ENCODE measurements at places on chromosomes 7 and 10.

DNA sequence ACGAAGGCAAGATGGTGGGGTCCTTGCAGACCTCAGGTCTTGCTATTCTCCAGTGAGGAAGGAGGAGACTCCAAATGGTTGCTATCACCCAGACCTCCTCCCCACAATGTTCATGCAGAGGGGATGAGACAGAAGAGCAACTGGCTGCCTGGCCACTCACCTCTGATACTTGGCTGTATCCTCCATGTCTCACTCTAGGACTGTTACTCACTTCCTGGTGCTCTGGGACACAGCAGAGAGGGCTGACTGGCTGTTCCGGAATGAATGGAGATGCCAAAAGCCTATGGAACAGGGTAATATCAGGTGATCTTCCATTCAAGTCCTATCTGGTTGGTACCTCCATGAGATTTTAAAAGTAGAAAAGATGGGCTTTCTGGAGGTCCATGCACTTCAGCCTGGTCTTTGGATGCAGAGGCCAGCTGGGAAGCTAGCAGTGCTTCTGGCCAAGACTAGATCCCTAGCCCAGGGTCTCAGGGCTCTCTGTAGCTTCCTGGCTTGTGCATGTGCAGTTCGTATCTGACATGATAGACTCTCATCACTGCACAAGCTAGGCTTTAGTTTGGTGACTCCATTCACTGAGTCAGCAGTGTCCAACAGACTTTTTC is 27.0 kb upstream of the ABI1 start:
- DNase-seq: no peak

GRCh38 chr7:23196306-23196705 is 14.5 kb downstream of the NUP42 start:
- DNase-seq: no peak

GRCh38 chr10:88028654-88029053 is 165.2 kb downstream of the PTEN start:
- no peak for DNase-seq

DNA sequence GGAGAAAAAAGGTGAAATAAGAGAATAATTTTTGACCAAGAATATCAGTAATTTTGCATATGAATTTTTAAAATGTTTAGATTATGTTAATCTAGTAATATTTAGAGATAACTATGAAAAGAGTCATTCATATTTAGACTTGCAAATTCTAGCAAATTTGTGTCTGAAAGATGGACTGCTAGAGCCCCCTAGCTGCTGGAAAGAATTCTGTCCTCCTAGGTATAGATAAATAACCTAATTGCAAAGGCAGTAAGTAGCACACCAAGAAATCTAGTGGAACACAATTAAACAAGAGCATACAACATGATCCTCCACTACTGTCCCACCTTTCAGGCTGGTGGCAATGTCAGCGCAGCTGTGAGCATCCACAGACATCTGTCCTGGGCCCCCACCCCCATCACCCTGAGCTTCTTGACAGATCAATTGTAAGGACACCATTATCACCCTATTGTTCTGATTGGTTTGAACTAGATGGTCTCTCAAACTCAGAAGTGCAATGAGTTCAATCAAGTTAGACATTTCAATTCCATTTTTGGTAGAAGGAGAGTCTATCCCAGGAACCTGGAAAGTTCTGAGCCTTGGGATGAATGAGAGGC is 15.0 kb upstream of the GFRA1 start:
- no peak for DNase-seq

GRCh38 chr10:29083096-29083495 is 205.8 kb upstream of the LYZL1 start:
- no peak for DNase-seq

DNA sequence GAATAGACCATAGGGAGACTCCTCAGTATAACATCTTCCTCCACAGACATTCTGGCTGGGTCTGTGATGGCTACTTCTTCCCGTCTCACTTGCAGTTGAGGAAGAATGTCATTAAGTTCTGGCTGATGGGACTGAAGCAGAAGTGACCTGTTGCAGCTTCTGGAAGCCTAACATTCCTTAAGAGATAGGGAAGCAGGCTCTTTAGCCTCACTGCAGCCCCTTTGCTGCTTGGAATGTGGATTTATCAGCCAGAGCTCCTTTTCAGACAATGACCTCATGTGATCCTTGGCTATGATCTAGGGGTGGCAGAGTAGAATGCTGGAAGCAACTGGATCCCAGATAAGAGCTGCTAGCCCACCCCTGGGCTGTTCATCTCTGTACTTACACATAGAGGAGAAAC is 142.5 kb downstream of the RNF216 start:
- DNase-seq: no peak

GRCh38 chr7:118183428-118183785 is 557 bp upstream of the LSM8 start:
- DNase-seq: no peak

GRCh38 chr10:118950997-118951637 is 78.4 kb upstream of the NANOS1 start:
- DNase-seq: no peak

DNA sequence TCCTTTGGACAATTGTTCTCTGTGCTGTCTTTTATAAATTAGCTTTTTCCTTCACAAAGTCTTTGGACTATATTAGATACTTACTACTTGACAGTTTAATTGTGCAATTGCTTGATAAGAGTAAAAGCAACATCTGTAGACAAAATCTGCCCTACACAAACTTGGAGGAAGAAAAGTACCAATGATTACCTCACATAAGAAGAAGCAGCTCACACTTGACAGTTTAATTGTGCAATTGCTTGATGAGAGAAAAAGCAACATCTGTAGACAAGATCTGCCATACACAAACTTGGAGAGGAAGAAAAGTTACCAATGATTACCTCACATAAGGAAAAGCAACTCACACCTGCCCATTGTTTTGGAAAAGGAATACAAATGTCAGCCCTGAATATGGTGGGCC is 17.1 kb upstream of the SCIN start:
- no peak for DNase-seq

DNA sequence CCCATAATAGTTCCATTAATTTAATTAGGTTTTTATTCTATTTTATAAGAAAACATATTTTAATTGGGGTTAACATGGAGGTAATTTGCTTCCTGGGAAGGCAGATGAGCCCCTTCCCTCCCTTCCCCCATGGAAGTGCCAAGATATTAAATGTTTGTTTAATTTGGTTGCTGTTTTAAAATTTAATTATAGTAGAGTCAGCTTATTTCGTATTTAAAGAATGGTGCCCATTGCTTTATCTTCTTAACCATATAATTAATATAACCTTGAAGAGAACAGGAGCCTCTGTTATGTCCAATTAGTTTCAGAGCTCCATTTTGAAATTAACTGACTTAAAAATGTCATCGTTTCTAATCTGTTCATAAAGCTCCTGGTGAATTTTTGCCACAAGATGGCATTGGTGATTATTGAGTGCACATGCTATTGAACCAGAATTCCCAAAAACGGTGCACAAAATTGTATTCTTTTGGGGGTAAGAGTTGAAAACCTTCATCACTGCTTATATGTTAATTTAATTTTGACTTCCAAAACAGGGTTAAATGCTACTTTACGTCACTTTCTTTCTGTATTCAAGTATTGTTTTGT is 26.0 kb downstream of the KLHDC10 start:
- peak; percentile 7 for DNase-seq

- DNase-seq: peak; percentile 70
These were observed 9.6 kb downstream of the CCL26 start for GRCh38 chr7:75762350-75762917.

DNA sequence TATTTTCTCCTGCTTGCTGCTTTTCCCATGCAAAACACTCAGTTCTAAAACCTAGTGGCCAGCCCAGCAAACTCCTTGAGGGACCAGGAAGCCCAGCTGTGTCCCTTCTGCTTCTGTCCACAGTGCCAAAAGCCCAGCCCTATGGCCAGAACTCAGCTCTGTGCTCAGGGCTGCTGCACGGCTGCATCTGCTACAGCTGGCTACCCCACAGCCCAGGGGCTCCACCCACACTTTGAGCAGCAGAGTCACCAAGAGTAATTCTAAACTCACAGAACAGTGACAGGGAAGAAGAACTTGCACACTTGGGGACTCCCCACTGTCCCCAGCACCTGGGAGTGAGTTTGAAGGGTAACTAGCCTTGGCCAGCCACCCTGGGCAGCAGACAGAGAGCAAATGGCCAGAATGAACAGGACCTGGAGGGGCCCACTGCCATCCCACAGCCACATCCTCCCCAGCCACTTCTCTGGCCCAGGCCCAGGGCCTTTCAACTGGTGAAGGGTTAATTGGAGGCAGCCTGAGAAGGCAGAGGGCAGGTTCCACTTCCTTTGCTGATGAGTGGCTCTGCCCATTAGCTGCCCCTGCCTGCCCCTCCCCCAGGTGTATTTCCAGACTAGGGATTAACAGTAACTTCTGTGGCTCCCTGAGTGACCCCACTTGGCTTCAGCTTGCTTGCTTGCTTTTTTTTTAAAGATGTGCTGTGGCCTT is 28.1 kb upstream of the TRIM8 start:
- no peak for DNase-seq

DNA sequence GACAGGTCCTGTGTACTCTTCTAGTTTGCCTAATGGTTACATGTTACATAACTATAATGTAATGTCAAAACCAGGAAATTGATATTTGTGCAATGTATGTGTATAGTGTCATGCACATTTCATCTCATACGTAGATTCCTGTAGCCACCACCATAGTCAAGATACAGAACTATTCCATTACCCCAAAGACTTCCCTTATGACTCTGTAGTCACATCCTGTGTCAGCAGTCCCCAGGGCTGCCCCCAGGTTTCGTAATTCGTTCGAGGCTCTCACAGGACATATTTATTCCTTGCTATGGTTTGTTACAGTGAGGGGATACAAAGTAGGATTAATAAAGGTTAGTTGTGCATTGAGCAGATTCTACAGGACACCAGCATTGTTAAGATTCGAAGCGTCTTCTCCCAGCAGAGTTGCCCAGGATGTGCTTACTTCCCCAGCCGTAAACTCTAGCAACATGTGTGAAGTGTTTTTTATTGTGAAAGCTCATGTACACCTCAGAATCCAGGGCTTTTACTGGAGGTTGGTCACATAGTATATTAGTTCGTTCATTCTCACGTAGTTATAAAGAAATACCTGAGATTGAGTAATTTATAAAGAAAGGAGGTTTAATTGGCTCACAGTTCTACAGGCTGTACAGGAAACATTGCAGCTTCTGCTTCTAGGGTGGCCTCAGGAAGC is 18.6 kb downstream of the RABGEF1 start:
- DNase-seq: no peak

DNA sequence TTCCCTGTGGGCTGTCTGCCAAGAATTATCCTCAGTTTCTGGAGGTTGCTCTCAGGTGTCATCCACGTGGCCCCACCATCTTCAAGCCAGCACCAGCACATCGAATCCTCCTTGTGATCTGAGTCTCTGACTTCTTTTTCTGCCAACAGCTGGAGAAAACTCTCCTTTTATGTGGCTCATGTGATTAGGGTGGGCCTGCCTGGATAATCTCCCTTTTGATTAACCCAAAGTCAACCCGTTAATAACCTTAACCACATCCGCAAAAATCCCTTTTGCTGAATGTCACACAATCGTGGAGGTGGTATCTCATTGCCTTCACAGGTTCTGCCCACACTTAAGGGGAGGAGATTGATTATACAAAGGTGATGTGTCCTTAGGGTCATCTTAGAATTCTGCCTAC is 73.8 kb downstream of the LRGUK start:
- DNase-seq: no peak

DNA sequence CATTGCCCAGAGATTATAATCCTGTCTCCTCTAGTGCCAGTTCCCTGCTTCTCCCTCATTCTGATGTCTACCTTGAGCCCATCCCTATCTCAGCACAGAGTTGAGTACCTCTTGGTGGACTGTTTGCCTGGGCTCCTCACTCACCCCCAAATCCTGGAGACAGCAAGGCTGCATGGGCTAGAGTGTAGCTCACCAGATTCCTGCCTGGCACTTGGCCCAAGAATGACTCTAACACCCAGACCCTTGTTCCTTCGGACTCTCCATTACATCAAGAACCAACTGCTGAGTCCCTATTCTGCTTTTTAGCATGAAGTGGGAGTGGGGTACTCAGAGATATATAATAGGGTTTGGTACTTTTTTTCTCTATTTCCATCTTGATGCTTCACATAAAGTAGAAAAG is 22.1 kb downstream of the FAM13C start:
- DNase-seq: no peak

DNA sequence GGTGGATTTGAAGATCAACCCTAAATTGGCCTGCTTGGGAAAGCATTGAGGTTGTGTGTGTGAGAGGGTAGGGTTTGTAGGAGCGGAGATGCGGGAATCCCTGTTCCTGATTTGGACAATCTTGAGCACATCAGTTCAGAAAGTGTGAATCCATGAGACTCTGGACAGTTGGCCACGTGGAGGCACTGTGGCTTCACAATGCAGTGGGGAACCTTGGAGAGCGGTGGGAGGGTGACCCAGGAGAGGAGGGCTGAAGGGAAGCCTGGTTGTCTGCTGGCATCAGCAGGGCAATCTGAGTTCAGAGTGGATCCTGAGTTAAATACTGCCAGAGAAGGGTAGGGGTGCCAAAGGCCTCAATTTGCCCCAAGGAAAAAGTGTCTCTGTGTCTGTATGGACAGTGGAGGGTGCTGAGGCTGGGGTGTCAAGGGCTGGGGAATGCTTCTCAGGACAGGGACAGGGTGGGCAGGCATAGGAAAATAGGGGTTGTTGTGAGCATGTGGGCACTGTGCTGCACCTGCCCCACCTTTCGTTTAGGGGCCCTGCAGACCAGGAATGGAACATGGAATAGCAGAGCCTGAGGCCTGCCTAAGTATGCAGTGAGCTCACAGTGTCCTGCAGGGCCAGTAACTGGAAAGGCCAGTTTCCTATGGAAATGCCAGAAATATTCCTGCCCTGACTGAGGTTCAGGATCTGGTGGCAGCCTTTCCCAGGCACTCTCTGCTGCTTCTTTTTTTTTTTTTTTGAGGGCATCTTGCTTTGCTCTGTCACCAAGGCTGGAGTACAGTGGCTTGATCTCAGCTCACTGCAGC is 162.9 kb upstream of the PRSS58 start:
- peak; percentile 39 for DNase-seq

GRCh38 chr10:34124522-34125035 is 690.5 kb downstream of the PARD3 start:
- DNase-seq: peak; percentile 67

GRCh38 chr7:44288811-44289340 is 36.5 kb downstream of the CAMK2B start:
- DNase-seq: no peak

- no peak for DNase-seq
These were observed 178.5 kb downstream of the ARID5B start for GRCh38 chr10:62079885-62080559.

- no peak for DNase-seq
These were observed 143.4 kb upstream of the PCGF5 start for GRCh38 chr10:91076991-91077548.

DNA sequence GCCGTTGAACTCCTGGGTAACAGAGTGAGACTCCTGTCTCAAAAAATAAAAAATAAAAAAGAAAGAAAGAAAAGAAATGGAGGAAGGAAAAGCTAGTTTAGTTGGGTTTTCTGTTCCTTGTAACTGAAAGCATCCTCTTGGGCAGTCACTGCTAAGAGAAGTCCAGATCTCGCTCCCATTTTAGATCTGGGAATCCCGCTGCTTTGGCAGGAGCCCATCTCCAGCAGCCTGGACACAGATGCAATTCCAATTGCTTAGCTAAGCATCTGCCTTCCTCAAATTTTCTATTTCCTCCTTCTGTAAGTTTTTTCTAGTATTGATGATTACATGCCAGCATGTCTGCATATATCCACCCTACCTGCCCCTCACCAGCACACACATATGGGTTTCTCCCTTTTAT is 54.1 kb downstream of the DENND2A start:
- no peak for DNase-seq

- DNase-seq: no peak
These were observed 36.7 kb upstream of the GRID1 start for GRCh38 chr10:86403183-86403797.
